ENCODE measurements at places on chromosomes 3 and 15.

GRCh38 chr15:63022181-63022580 lies 20.4 kb upstream of the TPM1 start:
- DNase-seq, result no peak

DNA sequence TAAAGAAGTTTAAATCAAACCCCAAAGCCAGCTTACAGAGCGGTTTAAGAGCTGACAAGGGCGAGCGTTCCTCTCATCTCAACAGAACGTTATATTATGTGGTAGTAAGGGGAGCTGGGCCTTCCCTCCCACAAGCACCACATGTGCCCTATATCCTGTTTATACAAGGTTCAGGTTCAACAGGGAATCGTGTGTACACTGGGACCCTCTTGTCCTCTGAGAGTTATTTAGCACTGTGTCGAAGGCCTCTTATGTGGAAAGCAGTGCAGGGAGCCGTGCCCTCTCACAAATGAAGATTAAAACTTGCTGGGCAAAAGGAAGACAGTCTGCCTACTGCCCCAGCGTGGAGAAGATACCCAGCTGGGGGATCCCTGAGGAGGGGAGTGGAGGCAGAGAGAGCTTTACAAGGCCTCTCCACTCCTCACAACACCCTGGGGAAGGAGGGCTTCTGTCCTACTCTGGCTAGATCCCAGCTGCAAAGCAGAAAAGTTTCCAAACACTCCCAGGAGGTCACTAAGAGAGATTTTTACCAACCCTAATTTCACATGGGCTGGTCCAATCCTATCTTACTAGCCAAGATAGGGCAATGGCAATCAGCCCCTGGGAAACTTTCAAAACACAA lies 2.9 kb downstream of the TLE3 start:
- DNase-seq, result no peak

- no peak for DNase-seq
Observed at GRCh38 chr3:128674161-128674784, 23.7 kb upstream of the RPN1 start.

GRCh38 chr3:88230638-88231037 lies 80.9 kb downstream of the C3orf38 start:
- no peak for DNase-seq

- no peak for DNase-seq
Observed at GRCh38 chr15:23857028-23857641, 170.0 kb upstream of the NDN start.

DNA sequence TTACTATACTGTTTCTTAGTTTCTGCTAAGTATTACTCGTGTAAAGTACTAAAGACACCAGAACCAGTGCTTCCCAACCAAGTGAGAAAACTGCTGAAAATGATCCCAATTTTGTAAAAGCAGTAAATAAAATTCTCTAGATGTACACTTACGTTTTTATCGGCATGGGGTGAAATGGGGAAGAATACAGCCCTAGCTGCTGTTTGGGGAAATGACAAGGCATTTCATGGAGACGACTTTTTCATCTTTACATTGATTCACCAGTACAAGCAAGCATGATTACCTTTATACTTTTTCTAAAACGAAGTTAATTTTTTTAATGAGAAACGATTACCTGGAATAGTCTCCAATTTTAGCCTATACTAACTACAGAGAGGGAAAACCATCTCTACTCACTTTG lies 1.4 kb downstream of the PSMD6 start:
- DNase-seq, result no peak

Data from stimulated activated CD4-positive, alpha-beta T cell treated with anti-CD3 and anti-CD28 coated beads, Interleukin-2, amount 100 ng/mL, for 4 hours (primary cell).